GM13976 (cell line): ENCODE measurements at places on chromosomes 3 and 15.

DNA sequence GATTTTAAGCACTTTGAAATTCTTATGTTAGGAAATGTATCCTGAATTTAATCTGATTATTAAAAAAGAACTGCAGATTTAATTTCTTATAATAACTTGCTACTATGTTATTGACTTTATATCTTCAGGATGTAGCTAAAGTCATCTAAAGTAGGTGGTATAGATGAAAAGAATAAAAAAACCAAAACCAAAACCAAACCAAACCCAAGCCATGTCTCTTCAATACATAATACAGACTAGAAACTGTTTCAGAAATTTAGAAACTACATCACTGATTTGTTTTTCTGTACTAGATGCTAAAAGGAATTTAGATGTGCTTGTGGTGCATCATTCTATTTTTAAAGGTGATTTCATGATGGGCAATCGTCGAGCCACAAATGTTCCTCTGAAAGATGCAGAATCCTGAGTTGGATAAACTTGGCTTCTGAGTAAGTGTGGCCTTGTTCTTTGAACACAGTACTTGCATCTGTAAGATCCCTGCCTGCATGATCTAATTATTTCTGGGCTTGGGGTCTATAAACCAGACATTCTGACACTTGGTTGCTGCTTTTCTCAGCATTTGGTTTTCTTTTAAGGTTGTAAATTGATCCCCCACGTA is 287.1 kb upstream of the SUCLG2 start:
- no peak for DNase-seq

DNA sequence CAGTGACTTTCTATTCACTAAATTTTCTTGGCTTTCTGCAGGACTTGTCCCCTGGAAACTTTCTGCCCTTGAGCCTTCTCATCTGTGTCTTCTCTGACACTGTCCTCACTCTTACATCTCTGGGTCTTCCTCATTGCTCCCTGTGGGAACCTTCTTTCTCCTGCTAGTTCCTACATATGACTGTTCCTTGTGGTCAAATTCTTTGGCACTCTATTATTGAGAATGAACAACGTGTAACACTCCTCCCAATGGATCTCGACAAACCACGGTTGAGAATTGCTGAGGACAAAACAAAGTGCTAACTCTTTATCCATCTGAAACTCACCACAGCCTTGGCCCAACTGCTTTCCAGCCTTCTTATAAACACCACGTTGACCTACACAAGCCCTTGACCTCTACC is 3.5 kb upstream of the FAM81A start:
- no peak for DNase-seq

DNA sequence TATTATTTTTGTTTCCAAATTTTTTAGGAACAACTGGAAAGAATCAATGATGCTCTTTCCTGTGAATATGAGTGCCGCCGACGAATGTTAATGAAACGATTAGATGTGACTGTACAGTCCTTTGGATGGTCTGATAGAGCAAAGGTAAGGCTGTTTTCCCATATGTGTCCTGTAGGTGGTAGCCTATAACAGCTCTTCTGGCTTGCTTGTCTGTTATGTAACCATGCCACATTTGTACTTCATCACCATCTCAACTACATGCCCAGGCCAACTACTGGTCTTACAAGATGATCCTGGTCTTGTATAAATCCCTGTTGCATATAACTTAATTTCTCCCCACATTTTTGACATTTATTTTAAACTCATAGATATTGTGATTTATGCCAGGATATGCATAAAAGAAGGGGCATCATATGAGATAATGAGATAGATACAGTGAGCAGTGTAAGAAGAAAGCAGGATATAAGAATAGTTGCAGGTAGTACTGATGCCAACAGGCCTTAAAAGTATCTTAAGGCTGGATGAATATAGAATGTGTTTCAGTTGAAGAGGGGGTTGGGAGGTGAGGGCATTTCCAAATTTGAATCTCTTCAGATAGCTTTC is 20.3 kb downstream of the FAM98B start:
- peak; percentile 43 for DNase-seq

- no peak for DNase-seq
Measured at GRCh38 chr15:63544258-63545026, 40.0 kb downstream of the USP3 start.

- peak; percentile 47 for DNase-seq
Measured at GRCh38 chr3:39103324-39103693, 4.1 kb downstream of the GORASP1 start.

DNA sequence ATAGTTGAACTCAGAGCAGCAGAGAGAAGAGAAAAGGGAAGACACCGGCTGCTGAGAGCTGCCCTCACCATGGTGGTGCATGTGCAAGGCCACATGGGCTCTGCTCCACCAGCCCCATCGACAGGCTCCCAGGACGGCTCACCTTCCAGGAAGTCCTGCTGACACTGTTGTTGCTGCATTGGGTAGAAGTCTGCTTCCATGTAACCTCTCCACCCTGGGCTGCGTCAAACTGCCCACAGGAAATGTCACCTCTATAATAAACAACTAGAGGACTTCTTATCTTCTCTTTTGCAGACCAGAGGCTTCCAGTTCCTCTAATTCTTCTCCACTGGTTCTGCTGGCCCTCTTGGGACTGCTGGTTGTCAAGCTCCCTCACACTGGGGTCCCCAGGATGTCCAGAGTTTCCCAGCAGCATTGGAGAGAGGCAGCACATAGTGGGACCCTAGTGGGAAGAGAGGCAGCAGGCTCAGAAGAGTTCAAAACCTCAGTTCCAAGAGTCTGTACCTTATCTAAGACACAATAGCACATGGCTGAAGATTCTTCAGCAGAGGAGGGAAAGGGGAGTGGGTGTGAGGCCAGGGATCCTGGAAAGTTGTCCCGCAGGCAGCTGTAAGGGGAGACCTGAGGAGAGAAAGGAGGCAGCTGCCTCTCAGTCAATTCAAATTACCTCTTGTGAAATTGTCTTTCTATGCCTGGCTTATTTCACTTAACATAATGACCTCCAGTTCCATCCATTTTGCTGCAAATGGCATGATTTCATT is 5.8 kb upstream of the CCR3 start:
- DNase-seq = no peak

DNA sequence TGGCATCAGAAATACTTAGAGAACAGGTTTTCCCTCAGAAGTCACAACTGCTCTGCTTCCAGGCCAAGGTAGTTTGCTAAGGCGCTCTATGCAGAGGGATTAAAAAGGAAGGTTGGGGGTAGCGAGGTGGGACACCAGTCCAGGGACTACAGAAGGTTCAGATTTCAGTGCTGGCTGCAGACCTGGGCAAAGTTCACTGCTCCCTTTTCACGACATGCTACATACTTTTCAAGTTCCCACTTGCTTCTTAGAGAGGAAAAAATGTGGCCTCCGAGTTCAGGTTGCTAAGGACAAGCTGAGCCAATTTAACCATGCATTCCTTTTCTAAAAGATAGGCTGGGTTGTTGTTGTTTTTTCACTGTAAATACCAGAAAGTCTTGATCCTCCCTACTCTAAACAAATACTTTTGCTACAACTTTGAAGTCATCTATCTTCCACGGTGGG is 158.6 kb upstream of the NR2F2 start:
- no peak for DNase-seq

DNA sequence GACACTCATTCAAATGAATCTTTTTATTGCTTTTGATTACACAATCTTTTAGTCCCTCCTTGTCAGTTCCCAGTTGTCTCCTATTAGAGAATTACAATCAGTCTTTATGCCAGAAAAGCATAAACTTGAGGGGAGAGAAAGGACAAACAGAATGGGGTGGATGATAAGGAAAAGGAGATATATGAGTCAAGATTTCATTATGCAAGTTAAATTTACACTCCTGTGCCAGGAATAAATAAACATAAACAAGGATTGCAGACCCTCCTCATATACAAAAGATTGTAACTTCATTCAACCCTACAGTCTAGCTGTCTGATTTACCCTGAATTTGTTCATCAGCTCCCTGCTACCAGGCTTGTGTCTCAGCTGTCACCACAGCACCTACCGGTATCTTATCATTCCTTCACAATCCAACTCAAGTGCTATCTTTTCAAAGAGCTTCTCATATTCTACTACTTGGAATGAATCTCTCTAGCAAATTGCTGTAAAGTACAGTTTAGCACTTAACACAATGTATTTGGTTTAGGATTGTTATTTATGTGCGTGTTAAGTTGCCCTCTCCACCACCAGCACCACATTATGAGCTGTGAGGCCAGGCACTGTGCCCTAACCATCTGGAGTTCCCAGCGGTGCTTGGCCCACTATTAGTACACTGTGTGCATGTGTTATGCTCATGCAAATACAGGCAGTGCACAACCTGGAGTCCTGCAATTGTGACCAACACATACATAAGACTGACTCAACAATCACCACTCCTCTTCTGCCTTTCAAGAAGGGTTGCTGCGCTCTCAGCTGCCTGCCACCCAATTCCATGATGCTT is 504.1 kb downstream of the TBL1XR1 start:
- no peak for DNase-seq

- no peak for DNase-seq
Measured at GRCh38 chr3:152549263-152549662, 280.5 kb downstream of the MBNL1 start.

- DNase-seq = no peak
Measured at GRCh38 chr3:72137865-72138861, 353.2 kb upstream of the PROK2 start.

DNA sequence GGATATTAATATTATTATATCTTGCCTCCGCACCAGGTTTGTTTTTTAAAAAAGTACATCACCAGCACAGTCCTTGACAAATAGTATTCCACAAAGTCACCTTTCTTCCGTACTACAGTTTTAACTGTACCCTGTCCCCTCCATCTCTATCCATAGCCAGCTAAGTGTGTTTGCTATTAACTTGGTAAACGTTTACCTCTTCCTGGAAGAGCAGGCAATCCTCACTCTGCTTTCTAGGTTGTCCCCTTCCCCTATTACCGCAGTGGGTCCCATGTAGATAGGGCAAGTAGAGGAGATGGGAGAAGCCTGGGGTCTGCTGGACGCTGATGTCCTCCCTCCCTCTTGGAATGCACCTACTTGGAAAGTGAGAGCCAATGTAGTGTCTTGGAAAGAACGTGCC is 83.9 kb upstream of the ETV5 start:
- no peak for DNase-seq

- no peak for DNase-seq
Measured at GRCh38 chr3:155103686-155104085, 23.6 kb downstream of the MME start.

- no peak for DNase-seq
Measured at GRCh38 chr15:58773024-58773423, 1.9 kb downstream of the MINDY2 start.
